ENCODE measurements at places on chromosomes 3 and 15.

DNA sequence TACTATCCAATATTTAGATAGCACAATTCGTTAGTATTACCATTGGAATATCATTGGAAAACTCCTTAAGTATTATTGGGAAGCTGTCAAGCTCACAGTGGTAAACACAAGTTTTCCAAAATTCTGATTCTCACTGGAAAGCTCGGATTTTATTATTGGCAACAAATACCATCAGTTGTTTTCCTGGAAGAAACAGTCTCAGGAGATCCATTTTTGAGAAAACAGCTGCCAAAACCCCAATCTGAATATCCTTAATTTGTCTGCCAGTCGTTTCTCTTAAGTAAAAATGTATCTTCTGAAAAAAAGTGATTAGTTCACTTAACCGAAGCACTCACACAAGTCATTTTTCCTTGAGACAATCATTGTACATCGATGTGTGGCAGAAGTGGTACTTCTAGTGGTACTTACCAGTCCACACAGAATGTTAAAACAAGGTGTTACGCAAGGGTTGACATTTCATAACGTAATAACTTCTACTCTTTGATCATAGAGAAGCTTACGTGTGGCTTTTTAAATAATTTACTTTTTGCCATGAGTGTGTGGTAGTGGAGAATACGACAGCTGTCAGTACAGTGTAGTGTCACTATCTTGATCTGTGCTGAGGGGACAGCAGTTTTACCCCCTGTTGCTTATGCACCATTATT is 74.9 kb downstream of the FAM43A start:
- peak; percentile 47 for DNase-seq

DNA sequence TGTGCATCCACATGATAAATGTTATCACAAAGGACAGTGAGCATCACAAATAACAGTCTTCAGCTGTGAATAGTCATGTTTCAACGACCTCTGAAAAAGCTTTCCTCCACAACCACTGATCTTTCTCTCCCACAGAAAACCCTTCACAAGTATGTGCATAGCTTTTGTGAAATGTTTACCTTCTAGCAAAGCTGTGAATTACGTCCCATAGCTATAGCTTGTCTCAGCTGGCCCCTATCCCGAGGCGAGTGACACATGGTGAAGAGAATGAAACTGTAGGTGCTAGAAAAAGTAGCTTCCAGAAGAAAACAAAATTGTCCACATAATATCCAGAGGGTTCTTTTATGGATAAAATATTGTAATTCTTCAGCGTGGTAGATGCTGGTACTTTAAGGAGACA is 182.0 kb downstream of the FGF12 start:
- DNase-seq = no peak

DNA sequence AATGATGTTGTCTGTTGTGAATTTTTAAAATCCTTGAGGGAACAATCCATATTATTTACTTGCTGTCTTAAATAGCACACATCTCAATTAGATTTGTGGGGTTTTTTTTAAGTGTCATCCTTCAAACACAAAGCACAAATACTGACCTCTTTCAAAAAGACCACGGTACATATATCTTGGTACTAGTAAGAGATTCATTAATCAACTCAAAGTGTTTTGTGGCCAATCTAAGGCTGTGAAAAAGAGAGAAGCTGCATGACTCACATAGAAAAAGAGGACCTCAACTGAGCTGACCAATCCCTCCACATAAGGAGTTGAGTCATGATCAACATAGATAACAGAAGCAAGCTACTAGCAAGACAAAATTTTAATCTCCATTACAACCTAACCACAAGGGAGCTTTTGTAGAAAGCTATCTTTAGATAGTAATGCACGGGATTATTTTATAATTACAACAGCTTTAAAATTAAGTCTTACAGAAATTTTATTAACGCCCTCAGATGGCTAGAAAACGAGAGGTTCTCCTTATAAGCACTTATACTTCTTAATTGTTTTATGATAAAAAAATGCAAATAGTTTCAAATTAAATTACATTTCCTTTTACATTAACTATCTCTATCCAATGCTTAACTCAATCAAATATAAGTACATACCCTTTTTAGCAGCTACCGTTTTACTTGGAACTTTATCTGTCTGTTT is 60.5 kb downstream of the TOP2B start:
- peak; percentile 81 for DNase-seq

DNA sequence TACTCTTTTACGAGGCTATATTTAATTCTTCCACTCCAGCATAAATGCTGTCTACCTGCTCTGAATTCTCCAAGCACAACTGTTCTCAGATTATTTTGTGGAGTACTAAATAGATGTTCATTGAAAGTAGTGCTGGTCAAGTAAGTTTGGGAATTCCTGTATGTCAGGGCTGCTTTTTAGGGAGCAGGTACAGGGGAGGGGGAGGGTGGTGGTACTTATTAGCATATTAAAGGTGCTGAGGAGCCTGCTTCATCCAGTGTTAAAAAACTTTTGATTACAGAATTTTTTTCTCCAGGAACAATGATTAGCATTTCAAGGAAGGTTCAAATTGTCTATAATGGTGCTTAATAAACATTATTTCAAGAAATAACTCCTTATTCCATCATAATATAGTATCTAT is 59.2 kb downstream of the PPM1L start:
- DNase-seq = no peak

DNA sequence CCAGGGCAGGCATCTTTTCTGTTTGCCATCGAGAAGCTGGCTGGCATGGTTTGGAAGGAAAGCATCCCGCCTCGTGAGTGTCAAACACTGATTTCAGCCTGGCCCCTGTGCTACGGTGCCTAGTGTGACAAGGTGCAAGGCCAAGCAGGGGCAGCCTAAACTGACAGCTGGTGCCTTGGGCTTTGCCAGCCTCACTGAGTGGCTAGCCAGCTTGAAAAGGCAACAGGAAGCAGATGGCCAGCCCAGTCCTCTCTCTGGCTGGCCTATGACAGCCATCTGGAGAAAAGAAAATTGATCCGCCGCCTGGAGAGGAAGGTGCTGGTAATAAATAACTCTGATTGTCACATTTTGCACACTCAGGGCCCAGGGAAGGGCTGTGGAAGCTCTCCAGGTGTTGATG is 52.2 kb downstream of the C3orf85 start:
- DNase-seq = no peak

GRCh38 chr3:40803311-40803710 is 278.6 kb downstream of the ZNF621 start:
- DNase-seq = no peak

GRCh38 chr3:31704591-31705179 is 172.0 kb downstream of the STT3B start:
- peak; percentile 22 for DNase-seq

DNA sequence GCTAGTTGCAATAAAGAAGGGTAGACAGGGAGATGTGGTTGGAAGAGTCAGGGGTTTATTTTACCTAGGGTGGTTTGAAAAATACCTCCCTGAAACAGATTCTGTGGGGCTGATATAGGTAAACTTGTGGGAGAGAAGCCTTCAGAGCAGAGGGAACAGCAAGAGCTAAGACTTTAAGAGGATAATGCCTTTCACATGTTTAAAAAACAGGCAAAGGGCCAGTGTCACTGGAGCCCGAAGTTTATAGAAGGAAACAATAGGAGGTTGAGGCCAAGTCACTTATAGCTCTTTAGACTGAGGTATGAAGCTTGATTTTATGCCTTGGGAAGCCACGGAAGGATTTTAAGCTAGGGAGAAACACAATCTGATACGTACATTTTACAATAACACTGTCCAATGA is 448.7 kb downstream of the TAFA4 start:
- no peak for DNase-seq

DNA sequence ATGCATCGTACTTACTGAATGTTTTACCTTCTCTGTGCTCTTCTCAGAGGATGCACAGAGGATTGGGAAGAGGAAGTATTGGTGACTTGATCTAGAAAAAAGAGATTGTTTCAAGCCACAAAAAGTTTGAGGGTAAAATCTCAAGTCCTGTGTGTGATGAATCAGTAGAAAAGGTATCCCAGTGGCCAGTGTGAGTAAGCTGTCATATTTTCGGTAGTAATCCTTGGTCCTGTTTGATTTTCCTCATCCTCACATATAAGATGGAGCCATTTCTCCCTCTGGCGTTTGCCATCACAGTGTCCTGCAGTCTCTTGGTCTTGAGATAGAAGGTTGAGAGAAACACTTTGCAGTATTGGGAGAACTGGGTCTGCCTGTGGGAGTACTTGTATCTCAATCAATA is 166.8 kb downstream of the LPP start:
- DNase-seq = no peak

DNA sequence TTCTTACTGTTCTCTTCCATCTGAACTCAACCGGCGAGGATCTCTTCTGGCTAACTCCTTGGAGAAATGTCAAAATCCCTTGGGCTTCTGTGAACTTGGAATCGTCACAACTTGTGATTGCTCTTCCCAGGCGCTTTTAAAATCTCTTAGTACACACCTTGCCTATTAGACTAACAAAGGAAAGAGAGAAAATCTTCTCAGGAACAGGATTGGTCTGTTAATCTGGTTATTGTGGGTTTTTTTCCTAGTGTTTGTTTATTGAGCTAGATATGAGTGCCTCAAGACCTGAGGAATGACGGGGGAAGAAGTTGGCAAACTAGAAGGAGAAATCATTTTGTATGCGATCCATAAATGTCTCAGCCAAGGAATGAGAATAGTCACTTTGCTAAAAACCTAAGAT is at the start of gene ATP13A5:
Gene ATP13A5 (minus strand): TSS at position 48 of the 400 bp plus-strand sequence. CDS start 28 bp downstream, at position 20.
- no peak for DNase-seq

DNA sequence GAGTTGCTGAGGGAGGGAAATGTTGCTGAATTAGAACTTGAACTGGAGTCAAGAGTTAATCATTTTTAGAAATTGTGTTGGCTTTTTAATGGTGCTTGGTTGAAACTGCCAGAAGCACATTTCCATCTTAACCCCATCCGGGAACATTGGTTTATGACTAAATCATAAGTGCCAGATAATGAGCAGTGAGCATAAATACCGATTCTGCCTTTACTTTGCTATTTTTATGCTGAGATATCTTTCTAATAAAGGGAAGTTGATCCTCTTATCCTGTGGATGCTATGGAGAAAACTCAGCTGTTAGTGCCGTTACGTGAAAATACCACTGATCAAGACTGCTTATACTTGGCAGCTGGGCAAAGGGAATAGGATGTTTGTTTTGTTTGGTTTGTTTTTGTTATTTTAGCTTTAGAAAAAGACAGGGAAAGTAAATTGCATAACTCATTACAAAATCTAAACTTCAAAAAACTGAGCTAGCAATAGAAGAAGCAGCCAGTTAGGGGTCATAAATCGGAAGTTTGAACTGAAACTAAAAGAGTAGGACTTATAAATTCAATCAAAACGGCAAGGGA is 813.1 kb downstream of the NAALADL2 start:
- DNase-seq = peak; percentile 42

DNA sequence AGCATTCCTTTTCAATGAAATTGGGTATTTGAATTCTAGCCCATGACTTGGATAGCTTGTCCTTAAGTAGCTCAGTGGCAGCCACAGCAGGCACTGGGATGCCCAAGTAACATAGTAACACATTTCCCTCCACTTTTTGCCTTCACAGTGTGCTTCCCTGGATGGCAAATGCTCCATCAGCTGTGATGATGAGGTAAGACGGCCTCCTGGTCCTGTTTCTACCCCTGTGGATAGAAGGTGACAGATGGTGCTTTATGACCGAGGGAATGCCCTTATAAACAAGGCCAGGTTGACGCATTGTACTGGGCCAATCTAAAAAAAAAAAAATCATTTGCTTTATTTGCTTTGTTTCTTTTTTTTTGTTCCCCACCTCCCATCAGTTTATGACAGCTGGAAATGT is 41.8 kb upstream of the LRTM1 start:
- DNase-seq = no peak

GRCh38 chr3:107939691-107940442 is 151.0 kb downstream of the CD47 start:
- DNase-seq = no peak

DNA sequence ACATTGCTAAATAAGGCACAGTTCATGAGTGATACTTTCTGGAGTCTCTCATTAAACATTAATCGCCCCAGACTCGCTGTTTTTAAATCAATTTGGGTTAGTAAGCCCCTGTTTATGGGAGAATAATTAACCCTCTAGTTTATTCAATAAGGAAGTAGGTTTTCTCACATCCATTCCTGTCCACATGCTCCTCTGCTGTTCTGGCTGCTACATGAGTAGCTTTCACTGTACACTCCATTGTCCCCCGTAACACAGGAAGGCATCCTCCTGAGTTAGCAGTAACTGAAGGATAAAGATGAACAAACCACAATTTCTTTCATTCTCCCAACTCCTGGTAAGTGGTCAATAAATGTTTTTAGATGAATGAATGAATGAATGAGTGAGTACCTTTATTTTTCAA is 378.5 kb downstream of the DIPK2A start:
- DNase-seq = no peak

Data from fibroblast of pulmonary artery (primary cell).